ENCODE measurements at places on chromosomes 1 and 21. TPM values are rescaled to one million over a fixed set of nuclear protein-coding genes. Genes with fewer than 3 reads are reported as not detected.

GRCh38 chr1:220692436-220693228 lies 2.5 kb downstream of the C1orf115 start:
- DNase-seq, result no peak

- no peak for DNase-seq
These were observed 19.7 kb upstream of the ABCG1 start for GRCh38 chr21:42198929-42199867.

Gene NHLH2
- total RNA-seq, result not detected

Gene PRR9
- not detected for total RNA-seq

Gene OR10K2
- not detected for total RNA-seq
